ENCODE measurements at places on chromosomes 1 and 21.

- no peak for DNase-seq
These were observed 32.0 kb upstream of the CD2 start for GRCh38 chr1:116722016-116722838.

DNA sequence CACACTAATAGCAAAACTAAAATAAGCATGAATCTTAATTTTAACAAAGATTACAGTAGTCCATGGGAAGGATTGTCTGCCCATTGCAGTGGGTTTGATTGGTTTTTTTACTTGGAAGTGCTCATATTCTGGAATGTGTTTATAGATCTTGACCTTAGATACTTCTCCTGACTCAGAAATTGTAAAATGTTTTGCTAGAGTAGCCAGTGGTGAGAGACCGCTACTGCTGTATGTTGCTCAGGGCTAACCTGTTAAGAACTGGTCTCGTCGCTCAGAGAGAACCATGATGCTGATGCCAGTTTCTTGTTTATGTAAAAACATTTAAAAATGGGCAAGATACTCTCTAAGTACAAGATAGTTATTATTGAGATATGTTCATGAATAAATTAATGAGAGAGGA lies 99.9 kb downstream of the ROR1 start:
- no peak for DNase-seq

- DNase-seq = no peak
These were observed 54.6 kb upstream of the SYT14 start for GRCh38 chr1:209883341-209883971.

GRCh38 chr1:48715921-48716320 lies 60.8 kb downstream of the BEND5 start:
- no peak for DNase-seq

DNA sequence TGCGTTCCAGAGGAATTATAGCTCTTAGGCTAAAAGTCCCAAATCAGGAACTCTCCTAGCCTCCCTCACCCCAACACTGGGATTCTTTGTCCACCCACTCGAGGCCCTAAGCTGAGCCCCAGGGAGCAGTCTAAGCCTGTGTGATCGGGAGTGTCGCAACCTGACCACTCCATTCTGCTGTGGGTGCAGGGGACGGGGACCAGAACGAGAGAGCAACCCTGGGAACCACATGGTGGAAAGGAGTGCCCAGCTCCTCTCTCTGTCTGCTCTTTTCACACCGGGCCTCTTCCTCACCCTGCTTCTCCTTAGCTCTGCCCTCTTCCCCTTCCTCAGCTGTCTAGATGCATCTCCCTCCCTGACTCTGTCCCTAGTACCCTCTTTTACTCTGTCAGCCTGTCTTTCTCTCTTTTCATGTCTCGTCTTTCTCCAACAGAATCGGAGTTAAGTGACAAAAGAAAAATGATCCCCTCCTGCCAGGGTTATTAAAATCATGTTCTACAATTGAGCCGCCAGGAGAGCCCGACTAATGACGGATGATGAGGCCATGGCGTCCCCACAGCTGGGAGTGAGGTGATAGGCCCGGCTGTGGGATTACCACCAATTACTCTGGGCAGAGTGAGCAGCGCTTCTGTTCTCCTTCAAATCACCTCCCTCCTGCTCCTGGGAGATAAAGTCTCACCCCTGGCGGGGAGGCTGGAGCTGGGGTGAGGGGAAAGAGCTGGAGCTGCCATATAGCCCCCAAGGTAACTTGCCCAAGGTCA lies 34.5 kb upstream of the CSF3R start:
- no peak for DNase-seq

DNA sequence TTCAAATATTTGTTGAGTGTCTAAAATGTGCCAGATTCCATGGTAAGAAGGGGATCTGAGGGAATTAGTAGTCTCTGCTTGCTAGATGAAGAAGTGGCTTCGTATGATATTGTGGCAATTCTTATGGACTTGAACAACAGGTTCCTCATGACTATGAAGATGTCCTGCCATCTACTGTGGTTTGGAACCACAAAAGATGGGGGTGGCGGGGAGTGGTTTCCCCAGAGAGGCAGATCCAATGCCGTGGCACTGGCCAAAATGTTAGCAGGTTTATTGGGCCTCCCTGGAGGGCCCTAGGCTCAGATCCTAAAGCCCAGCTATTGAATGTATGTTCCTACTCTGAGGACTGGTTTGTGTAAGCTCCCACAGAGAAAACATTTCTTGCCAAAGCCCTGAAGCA lies 120.8 kb downstream of the RGS2 start:
- no peak for DNase-seq

GRCh38 chr1:230307213-230307612 lies 118.9 kb downstream of the PGBD5 start:
- no peak for DNase-seq

GRCh38 chr1:205711105-205712048 lies 31.1 kb upstream of the SLC45A3 start:
- DNase-seq = peak; percentile 73

DNA sequence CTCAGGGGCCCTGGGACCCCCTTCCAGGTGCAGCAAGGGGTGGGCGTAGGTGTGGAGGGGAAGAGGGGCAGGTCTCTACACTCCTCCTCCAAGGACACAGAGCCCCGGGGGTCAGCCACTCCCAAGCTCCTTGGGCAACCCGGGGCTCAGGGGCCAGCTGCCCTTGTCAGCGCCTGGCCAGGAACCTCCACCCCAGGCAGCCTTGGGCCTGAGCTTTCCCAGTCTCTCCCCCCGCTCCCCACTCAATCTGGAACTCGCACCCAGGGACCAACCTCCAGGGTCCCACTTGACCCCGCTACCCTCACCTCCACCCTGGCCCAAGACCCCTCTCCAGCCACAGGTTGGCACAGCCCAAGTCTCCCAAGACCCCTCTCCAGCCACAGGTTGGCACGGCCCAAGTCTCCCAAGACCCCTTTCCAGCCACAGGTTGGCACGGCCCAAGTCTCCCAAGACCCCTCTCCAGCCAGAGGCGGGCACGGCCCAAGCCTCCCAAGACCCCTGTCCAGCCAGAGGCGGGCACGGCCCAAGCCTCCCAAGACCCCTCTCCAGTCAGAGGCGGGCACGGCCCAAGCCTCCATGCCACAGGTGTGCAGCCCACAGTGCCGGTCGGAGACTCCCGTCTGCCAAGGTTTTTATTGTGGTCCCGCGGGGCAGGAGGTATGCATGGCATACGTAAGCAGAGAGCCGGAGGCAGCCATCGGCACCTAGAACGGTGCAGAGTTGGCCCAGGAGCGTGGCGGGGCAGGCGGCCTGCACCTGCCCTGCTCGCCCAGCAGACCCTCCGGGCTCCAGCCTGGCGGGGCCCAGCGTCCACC lies 3.0 kb downstream of the TNFRSF4 start:
- DNase-seq = no peak

GRCh38 chr21:32364796-32365195 lies 28.0 kb downstream of the URB1 start:
- no peak for DNase-seq

DNA sequence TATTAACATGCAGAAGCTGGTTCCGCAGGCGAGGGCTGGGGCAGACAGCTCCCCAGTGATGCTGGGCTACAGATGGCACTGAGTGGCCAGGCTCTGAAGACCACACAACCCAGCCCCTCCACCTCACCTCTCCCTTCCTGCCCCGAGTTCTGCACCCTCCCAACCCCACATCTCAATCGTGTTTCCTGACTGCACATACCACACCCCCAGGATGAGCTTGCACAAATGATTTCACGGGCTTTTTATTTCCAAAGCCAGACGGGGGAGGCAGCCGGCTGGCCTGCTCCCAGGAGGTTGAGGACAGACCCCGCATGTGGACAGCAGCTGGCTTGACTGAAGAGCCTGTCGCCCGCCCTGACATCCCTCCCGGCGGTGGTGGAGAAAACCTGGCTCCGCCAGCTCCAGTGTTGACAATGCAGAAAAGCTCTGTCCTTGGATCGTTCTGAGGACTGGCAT lies 21.4 kb upstream of the ALDH4A1 start:
- DNase-seq = no peak

- no peak for DNase-seq
These were observed 10.7 kb downstream of the SH2D2A start for GRCh38 chr1:156805766-156806511.

- no peak for DNase-seq
These were observed 13.9 kb downstream of the LEMD1 start for GRCh38 chr1:205407970-205408369.

DNA sequence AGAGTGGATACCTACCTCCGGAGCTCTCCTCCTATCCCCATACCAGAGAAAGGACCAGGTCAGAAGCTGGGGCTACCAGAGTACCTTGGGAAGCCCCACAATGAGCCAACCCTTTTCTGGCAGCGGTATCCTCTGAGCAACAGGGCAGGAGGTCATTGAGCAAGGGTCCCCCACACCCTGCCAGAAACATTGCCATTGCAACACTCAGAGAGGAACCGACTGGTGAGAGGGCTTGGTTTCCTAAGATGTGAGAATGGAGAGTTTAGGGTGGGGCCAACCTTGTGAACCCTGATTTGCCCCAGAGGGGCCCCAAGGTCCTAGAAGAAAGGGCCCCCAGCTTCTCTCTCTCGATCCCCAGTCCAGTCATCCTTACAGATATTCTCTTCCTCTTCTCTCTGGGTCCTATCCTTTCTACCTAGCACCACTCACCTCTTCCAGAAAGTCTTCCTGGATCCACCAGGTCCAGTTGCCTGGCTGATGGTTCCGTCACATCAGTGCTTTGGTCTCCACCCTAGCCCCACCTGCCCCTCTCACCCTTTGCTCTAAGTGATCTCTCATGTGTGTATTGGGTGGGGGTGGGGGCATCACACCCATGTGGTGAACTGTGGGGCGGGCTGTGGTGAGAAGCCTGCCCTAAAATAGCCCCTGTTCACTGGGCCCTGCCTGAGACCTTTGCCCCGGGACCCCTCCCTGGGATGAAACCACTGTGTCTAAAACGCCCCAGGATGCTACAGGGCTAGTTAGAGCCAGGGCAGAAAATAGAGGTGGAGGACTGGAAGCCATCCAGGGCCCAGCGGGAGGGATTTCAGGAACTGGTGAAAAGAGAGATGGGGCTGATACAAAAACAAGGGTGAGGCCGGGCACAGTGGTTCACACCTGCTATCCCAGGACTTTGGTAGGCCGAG lies 8.7 kb downstream of the FGR start:
- no peak for DNase-seq

DNA sequence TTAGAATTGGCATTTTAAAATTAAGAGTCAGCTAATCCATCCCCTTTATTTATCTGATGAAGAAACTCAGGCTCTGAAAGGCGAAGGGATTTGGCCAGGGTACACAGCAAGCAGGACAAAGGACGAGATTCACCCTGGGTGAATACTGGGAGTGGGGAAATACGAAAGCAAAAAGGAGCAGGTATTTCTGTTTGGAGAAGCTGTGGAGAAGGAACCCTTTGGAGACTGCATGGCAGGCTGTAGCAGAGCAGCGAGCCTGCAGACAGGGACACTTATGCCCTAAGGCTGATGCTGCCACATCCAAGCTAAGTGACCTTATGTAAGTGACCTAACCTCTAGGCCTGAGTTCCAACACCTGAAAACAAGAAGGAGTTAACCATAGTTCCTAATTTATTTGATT lies 207.2 kb upstream of the C1orf87 start:
- no peak for DNase-seq

DNA sequence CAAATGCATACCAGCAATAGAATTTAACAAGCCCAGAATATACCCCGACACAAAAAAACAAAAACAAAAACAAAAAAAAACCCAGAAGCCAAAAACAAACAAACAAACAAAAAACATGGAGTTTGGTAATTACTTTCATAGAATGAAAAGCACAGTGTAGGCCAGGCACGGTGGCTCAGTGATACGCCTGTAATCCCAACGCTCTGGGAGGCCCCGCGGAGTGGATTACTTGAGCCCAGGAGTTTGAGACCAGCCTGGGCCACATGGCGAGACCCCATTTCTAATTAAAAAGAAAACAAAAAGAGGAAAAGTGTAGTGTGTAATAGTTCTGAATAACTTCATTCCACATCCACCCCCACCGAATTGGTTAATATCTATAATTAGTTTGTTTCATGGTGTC lies 1265.7 kb downstream of the NCAM2 start:
- DNase-seq = no peak

- DNase-seq = no peak
These were observed 56.7 kb downstream of the PKN2 start for GRCh38 chr1:88740784-88741183.

- DNase-seq = no peak
These were observed 26.5 kb downstream of the METTL18 start for GRCh38 chr1:169768161-169768560.

GRCh38 chr1:116167625-116168276 lies 56.6 kb downstream of the MAB21L3 start:
- no peak for DNase-seq

DNA sequence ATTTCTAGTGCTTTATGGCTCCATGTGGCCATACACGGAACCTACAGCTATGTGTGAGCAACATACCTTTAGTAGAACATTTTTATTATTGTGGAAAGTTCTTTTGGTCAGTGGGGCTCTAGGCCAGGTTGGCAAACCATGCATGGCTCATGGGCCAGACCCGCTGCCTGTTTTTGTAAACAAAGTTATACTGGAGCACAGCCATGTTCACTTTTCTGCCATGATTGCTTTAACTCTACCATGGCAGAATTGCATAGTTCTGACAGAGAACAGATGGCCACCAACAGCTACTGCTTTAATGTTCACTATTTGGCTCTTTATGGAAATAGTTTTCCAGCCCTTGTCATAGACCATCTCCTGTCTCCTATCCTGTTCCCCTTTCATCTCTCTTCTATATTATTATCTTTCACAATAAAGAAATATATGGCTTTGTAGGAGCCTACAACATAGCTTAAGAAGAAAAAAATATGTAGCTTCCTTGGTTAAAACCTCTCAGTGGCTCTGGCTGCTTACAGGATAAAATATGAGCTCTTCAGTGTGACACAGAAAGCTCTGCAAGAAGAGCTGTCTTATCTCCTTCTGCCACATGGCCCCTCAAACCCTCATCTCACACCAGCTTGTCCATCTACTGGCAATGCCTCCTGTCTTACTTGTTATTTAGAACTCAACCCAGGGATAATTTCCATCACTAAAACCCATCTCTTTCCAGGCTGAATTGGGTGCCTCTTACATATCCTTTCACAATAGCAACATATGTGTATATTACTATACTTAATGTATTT lies 54.6 kb upstream of the RWDD3 start:
- DNase-seq = no peak

DNA sequence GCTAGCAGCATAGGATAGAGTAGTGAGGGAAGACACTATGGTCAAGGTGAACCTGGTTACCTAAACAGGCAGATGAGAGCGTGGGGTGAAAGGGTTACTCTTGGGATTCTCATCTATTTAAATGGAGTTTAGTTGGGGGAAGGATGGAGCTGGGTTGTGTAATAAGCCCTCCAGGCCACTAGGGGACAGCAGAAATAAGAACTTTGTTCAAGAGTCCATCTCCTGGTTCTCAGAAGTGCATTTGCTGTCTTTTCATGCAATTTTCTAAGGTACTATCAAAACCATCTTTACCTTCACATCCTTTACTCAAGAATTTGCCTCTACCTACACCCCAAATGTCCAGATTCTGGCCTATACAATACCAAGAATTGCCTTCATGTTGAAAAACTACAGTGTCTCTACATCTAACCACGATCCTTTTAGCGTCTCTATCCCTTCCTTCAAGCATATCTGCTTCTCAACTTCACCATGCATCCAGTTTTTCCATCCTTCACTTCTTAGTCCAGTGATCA lies 28.0 kb downstream of the SLAMF1 start:
- no peak for DNase-seq
